ENCODE measurements at places on chromosomes 4 and X. TPM values are rescaled to one million over a fixed set of nuclear protein-coding genes. Genes with fewer than 3 reads are reported as not detected.

- no peak for DNase-seq
These were observed 15.1 kb downstream of the C4orf36 start for GRCh38 chr4:86876894-86877685.

DNA sequence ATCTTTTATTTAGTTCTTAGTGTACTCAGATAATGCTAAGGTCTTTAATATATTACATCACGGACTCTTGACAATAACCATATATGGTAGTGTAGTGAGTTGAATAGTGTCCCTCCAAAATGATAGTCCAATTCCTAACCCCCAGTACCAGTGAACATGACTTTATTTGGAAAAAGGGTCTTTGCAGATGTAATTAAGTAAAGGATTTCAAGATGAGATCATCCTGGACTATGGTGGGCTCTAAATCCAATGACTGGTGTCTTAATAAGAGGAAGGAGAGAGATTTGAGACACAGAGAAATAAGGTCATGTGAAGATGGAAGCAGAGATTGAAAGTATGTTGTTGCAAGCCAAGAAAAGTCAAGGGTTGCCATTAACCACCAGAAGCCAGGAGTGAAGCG lies 236.5 kb upstream of the DIPK2B start:
- DNase-seq = no peak

DNA sequence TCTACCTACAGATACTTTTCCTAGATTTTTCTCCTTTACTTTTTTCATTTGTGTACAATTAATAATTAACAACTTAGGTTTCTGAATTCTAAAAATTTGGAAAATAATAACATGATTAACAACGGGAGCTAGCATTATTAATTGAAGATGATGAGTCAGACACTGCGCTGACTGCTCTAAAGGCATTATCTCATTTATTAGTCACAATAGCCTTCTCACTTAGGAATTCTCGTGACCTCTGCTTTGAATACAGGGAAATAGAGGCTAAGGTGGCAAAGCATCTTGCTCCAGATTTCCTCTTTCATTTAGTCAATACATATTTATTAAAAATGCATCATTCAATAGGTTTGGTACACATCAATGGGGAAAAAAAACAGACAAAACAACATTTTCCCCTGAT lies 441.3 kb downstream of the PCDH18 start:
- DNase-seq = no peak

DNA sequence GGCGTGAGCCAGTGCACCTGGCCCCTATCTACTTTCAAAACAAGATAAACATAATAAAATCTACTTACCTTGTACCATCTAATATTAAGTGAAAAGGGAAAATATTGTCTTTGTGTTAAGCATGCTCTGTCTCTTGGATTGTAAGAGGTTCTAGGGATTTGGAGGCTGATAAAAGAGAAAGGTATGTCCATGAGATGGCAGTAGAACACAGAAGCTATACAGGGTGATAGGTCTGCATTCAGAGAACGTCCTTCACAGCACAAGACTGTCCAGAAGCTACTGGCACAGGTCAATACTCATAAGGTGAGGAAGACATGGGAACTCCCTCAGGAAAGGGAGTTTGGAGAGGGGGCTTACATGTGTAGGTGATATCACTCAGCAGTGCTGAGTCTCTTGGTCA lies 135.5 kb downstream of the TMEM47 start:
- DNase-seq = no peak

GRCh38 chr4:140854168-140854567 lies 98.0 kb upstream of the TBC1D9 start:
- no peak for DNase-seq

GRCh38 chr4:138693526-138693925 lies 322.1 kb upstream of the NOCT start:
- no peak for DNase-seq

The SLC49A3 gene
- total RNA-seq = 12.0 TPM

GRCh38 chr4:16687845-16688244 lies 210.6 kb downstream of the LDB2 start:
- no peak for DNase-seq

GRCh38 chr4:172826346-172826745 lies 342.3 kb upstream of the GALNT7 start:
- no peak for DNase-seq

DNA sequence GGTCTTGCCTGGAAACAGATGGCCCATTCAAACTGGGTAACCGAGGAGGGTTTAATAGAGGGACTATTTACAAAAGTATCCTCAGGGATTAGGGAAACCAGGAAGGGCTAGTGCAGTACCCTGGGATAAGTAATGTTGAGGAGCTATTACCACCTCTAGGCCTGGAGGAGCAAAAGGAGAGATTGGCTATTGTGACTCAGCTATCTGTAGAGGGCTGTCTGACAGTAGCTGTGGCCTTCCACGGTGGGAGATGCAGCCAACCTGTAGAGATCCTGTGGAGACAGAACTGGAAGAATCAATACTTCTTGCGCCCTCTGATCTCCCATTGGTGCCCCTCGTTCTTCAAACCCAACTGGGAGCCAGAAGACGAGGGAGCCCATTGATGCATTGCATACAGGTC lies 34.1 kb upstream of the RPS6KA3 start:
- DNase-seq = no peak

DNA sequence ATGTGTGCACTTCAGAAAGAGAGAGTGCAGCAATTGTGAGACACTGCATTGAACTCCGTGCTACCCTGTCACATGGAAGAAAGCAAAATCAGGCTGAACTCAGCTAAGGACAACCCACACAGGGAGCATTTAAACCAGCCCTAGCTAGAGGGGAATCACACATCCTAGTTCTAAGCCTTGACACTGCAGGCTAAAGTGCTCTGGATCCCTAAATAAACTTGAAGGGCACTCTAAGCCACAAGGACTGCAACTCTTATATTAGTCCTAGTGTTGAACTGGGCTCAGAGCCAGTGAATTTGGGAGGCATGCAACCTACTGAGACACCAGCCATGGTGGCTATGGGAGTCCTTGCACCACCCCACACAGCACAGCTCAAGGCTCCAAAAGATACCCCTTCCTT lies 311.9 kb downstream of the OPHN1 start:
- no peak for DNase-seq

- no peak for DNase-seq
These were observed 208.1 kb downstream of the FBXW7 start for GRCh38 chr4:152327606-152328453.

- no peak for DNase-seq
These were observed 8.7 kb downstream of the GUCY2F start for GRCh38 chrX:109472939-109473735.

The FHDC1 gene
- 0.38 TPM for total RNA-seq

DNA sequence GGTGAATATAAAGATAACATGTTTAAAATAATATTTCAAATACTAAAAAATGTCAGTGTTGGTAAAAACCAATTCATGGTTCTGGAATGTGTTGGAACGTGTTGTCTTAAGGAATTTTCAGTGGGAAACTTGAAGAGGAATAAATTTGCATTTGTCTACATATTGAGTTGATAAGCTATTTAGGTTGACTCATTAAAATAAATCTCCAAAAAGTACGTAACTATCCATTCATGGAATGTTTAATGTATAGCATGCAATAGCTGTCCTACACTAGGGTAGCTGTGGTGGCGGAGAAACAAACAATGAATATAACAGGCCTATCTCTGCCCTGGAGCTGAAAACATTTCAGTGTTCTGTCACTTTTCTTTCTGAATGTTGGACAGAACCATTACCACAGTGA lies 20.3 kb downstream of the SHISA3 start:
- no peak for DNase-seq

The CDKL5 gene
- total RNA-seq = 9.3 TPM
